ENCODE measurements at places on chromosomes 13 and 19.

DNA sequence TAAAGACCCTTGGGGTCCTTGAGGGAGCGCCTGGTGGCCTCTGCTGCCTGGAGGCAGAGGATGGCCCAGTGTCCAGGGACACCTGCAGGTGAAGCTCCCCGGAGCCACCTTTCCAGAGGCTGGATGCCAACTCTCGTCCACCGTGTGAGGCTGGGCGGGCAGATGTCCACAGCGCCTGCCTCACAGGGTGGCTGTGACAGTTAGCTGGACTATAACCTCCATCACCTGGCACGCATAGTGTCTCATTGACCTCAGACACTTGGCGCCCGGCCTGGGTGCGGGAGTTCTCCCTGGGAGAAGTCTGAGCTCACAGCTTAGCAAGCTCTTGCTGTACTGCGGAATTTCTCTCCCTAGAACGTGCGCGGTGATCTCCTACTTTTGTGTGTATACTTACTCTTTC is 9.8 kb downstream of the BICRA start:
- DNase-seq, result no peak

GRCh38 chr13:78610381-78610883 is 7.1 kb upstream of the POU4F1 start:
- no peak for DNase-seq

GRCh38 chr13:93875547-93875946 is 603.9 kb downstream of the DCT start:
- DNase-seq, result no peak

- no peak for DNase-seq
These were observed 306.4 kb downstream of the KLF5 start for GRCh38 chr13:73365252-73365651.

GRCh38 chr13:46327246-46327645 is 59.8 kb downstream of the RUBCNL start:
- no peak for DNase-seq

DNA sequence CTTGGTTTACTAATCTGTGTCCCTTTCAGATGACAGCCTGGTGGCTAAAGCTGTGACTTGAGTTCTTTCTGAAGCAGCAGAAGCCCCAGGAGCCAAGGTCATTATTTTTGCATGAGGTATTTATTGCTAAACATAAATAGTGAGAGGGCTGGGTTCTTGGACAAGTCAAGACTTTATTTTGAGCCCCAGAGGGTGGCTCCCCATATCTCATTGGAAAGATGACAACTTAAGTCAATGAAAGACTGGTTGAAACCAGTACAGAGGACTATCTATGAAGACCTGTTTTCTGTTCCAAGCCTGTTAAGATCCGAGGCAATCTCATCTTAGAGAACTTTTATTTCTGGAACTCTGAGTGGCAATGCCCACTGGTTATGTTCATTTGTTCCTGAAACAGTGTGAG is 14.4 kb upstream of the ERICH6B start:
- no peak for DNase-seq
